ENCODE measurements at places on chromosomes 3 and 15.

DNA sequence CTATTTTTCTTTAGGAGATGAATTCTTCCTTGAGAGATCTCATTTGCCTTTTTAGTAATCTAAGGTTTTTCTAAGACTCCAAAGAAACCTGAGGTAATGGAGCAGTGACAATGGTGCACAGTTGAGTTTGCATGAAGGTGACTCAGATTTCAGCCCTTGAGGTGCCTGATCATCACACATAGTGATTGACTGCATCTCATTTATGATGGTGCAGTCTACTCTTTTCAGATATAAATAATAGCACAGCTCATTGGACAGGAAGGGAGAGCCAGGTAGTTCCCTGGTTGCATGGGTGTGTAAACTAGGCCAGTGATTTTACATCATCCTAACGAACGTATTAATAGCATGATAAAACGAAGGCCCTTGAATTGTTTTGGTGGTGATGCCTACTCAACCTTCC, 86.1 kb upstream of the SAMMSON start:
- DNase-seq, result no peak

DNA sequence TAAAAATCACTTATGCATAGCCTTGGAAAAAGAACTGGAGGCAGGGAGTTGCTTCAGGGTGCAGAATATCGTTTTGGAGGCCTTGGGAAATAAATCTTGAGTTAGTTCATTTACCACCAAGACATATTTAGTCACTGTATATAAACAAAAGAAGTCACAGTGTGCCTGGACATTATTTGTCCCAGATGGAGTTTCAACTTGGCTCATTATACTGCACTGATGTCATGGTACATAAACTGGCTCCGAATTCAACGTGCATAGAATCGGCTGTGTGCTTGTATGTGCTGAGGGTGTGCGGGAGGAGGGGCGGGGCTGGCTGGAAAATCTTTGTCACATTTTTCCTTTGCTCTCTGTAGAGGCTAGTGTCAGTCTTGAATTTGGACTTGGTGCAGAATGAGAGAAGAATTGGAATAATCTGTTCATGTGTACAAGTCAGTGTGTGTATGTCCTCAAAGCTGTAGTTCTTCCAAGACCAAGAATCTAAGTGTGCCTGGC, 86.6 kb downstream of the FNDC3B start:
- DNase-seq, result no peak

GRCh38 chr3:75129101-75129500, 514.6 kb upstream of the CNTN3 start:
- DNase-seq, result no peak

- no peak for DNase-seq
Measured at GRCh38 chr3:28191363-28191762, 50.1 kb upstream of the CMC1 start.

GRCh38 chr3:86815880-86816279, 175.1 kb downstream of the VGLL3 start:
- DNase-seq, result no peak

- peak; percentile 80 for DNase-seq
Measured at GRCh38 chr3:17044855-17045254, 160.1 kb downstream of the PLCL2 start.

DNA sequence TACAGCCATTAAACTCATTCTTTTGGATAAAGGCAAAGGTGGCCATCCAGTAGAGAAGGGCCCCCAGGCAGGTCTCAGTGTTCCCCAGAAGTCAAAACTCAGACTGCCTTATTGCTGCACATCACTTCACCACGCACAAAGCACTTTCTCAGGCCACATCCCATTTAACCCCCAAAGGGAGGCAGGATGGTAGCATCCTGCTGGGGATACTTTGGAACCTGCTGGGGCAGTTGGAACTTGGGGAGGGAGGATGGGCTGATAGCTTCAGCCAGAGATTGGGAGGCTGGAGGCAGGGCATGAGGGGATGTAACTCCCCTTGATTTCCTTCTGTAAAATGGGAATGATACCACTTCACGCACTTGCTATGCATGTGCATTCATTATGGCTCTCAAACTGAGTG, 5.0 kb downstream of the ITPKA start:
- no peak for DNase-seq

- no peak for DNase-seq
Measured at GRCh38 chr3:185405243-185405642, 42.3 kb downstream of the MAP3K13 start.

GRCh38 chr3:182389071-182389815, 404.1 kb upstream of the ATP11B start:
- no peak for DNase-seq

- DNase-seq, result no peak
Measured at GRCh38 chr3:71237672-71238071, 345.9 kb downstream of the FOXP1 start.

DNA sequence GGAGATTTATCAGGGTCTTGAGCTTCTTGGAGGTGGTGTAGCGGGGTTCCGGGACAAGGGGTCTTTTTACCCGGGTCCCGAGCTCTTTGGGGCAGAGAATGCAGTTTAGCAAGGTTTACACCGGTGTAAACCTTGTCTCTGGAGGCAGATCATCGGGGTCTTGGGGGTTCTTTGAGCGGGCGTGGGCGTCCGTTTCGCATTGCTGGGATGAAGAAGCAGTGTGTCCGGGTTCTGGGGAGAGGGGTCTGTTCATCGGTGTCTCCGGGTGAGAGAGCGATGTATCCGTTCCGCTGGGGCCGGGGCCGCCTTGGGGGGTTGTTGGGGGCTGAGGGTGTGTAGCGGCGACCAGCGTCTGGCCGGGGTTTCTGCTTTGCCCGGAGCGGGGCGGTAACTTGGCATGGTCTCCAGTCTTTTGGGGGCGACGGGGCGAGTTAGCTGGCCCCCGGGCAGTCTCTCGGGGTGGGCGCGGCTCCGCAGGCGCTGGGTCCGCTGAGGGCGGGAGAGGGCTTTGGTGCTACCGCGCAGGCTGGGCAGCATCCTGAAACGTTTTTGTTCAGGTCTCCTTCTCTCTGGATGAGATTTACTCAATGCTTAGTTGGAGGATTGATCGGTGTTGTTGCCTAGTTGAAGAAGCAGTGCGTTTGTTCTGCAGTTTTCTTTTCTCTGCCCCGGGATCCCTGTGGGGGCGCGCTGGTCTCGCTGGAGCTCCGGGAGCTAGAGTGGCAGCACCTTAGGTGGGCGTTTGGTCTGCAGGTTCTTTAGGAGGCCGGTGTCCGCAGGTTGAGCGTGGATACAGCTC, 843 bp downstream of the GLCE start:
- peak; percentile 13 for DNase-seq

DNA sequence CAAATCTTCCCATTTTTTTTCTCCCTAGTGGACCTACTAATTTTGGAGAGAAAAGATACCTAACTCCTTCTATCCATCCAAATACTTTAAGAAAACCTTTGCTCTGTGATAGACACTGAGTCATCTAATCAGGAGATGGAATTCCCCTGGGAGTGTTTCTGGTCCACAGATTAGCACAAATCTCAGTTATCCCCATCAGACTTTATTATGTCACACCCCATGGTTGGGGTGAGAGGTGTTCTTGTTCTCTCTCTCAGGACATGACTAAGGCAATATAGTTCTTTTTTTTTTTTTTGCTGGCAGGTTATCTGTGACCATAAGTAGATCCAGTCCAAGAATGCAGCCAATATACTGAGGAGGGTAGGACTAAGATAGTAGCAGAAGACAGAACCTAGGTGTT, 15.8 kb downstream of the SLC9A9 start:
- DNase-seq, result peak; percentile 54

DNA sequence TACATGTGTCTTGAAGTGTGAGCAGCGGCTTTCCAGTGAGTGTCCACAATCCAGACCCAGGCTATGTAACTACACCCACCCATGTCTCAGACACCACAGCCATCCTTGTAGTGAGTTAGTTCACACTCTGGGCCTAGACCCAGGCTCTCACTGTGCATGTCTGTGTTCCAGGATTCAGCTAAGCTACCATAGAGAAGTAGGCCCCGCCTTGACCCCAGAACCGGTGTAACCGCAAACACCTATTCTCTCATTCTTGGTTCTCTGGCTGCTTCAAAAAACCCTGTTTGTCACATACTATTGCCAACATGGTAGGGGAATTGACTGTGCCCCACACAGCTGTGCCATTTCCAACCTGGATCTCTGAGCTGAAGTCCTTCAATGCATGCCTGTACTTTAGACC, 560.6 kb downstream of the RSL24D1 start:
- no peak for DNase-seq

DNA sequence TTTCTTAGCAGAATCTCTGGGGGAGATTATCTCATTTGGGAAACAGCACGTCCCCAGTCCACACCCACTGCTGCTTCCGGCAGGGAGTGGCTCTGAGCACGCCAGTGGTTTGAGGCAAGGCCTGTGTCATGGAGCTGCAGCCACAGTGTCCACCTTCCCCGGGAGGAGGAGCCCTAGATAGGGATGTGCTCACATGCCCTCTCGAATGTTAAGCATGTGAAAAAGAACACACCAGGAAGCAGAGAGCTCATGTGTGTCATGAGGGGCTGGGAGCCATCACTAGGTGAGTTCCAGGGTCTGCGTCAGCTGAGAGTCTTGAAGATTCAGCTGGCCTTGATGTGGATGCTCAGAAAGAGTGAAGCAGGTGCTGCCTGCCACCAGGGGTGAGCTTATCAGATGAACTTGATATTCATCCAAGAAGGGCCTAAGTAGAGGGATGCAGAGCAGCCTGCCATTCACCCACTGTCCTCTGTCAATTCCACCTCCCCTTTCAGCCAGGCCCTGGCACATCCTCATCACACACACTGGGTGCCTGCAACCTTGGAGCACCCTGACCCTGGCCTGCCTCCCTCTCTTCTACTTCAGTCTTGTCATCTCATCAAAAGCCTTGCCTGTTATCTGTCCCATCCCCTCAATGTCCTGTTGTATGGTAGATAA, 16.3 kb downstream of the ITGA11 start:
- no peak for DNase-seq

GRCh38 chr15:58288592-58288991, 143.2 kb upstream of the LIPC start:
- DNase-seq, result no peak

All from inflammatory macrophage treated with lipopolysaccharide for 4 hours (primary cell).